Stimulated activated CD8-positive, alpha-beta memory T cell treated with anti-CD3 and anti-CD28 coated beads, Interleukin-15, amount 100 ng/mL, for 1 hour (primary cell): ENCODE measurements at places on chromosomes 4 and X.

DNA sequence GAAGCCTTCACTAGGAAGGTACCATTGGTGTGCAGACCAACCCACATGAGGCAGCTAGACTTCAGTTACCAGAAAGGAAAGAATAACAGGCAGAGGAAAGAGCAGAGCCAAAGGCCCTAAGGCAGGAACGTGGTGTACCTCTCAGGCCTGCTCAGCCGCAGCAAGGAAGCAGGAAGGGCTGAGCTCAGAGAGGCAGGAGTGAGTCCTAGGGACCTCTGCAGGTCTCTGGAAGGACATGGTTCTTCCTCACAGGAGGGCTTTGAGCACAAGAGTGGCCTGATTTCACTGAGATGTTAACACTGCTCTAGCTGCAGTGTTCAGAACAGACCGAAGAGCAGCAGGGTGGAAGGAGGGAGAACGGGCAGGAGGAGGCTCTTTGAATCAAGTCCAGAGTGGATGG lies 124.6 kb downstream of the DCHS2 start:
- no peak for DNase-seq

GRCh38 chr4:162871990-162872389 lies 294.7 kb downstream of the NAF1 start:
- no peak for DNase-seq

DNA sequence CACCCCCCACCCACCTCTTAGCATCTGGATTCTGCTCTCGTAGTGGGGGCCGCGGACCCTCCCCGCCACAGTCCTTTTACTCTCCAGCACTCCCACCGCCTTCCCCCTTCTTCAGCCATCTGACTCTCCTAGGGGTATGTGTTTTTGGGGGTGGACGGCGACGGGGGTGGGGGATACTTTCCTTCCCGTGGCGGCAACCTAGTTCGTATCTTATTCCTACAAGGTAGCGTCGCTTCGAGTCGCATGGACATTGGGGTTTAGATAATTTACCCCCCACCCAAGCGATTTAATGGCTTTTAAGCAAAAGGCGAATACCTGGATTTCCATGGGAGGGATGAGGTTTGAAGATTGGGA lies 1.3 kb upstream of the BCORL1 start:
- no peak for DNase-seq

DNA sequence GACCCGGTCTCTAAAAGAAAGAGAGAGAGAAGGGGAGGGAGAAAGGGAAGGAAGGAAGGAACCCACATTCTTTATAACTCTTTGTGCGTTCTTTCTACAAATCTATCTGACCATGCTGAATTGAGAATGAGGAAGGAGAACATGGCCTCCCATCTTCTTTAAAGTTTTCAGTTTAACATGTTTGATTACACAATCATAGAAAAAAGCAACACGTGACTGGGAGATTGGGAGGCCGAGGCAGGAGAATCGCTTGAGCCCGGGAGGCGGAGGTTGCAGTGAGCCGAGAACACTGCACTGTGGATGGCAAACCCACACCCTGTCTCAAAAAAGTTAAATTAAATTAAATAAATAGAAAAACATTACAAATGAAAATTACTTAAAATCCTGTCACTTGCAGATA lies 254.5 kb downstream of the RAPGEF2 start:
- no peak for DNase-seq

DNA sequence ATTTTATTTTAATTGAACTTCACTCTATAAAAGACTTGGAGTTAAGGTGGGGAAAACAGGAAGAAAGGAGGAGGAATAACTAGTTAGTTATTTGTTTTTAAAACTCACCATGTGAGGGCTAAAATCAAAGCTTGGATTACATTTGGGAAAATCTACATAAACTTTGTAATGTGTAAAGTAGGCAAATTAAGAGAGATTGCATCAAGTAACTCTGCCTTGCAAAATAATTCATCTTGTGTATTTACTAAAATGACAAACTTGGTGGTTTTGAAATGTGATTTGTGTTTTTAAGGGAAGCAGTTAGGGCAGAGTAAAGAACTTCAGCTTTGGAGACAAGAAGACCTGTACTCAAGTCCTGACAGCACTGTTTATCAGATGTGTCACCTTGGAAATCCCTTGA lies 43.3 kb upstream of the RASSF6 start:
- DNase-seq, result no peak
